ENCODE measurements at places on chromosomes 12 and 14.

DNA sequence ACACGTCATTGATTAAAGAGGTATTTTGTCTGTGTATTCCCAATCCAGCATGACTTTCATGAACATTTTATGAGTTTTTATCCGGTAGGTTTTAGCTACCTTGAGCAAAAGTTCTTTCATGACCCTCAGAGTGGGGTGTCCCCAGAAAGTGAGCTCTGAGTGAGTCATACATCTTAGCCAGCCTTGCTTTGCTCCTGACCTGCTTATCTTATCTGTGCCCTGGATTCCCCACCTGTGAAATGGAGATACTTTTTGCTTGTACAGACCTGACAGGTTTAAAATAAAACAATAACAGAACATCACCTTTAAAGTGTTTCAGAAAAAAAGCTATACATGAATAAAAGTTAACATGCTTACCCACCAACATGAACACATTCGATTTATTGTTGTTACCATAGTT, 202.8 kb upstream of the SOX5 start:
- no peak for DNase-seq

DNA sequence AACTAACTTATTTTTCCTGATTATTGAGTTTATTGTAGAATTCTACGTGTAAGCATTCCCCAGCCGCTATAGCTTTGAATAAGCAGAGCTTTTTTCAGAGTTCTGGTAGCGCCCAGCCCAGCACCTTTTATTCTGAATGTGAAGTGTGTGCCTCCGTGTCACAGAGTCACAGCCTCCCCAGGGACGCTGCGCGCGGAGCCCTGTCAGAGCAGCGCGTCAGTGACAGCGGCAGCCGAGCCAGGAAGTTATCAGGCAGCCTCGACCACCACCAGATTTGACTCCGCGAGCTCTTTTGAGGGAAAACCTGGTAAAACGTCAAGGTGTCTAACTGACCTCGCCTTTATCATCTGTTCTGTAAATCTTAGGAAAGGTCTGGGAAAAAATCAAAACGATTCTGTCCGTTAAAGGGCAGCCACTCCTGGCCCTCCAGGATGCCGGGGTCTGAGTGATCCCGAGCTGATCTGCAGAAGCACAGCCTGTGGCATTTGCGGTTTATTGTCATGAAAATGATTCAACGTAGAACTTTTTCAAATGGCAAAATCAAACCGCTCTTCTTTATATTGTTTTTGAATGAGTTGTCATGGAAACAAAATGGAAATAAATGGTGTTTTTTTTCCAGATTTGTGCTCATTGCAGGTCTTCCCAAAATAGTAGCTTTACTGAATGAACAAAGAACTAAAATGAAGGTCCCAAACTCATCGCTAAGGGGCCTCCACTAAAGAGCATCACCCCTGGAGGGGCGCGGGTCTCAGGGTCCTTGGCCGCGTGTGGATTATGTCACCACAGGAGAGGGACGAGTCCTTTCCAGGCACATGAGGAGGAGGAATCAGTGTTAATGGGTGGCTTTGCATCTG, 43.1 kb upstream of the MMP17 start:
- DNase-seq: no peak

DNA sequence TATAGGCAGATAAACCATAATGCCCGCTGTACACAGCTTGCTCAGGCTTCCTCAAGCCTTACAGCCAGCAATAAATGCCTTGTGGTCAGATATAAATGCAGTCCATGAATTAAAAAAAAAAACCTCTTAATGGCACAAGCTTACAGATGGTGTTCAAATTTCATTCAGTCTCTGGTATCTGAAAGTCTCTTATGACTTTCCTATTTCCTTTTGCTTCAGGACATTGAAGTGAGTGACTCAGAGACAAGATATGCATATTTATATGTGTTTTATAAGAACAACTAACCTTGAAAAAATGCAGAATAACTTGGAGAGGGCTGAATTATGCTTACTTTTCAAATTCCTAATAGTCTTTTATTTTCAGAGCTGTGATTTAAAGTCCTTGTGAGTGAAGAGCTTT, 426.9 kb upstream of the MIS18BP1 start:
- no peak for DNase-seq

GRCh38 chr12:125187148-125187745, 122.0 kb downstream of the AACS start:
- DNase-seq: peak; percentile 83

- no peak for DNase-seq
These were observed 172.0 kb downstream of the RERGL start for GRCh38 chr12:17918013-17918412.

DNA sequence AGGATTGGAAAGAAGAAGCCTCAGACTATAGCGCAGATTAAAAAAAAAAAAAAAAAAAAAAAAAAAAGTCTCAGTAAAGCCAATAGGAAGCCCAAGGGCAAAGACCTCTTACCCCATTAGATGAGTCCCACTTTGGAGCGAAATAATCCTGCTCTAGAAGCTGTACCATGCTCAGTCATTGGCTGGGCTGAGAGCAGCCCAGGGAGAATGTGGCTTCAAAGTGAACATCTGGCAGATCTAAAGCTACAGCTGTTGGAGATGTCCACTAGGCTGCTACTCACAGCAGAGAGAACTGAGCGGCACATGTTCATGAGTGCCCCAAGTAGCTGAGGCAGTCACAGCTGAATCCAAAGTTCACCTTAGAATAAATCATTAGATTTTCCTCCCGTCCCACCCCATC, 560.9 kb downstream of the MED13L start:
- no peak for DNase-seq

GRCh38 chr12:122513660-122514059, 12.9 kb upstream of the ZCCHC8 start:
- peak; percentile 45 for DNase-seq

GRCh38 chr14:52848626-52849025, 57.2 kb upstream of the GNPNAT1 start:
- no peak for DNase-seq

GRCh38 chr12:64522807-64523206, 70.9 kb downstream of the TBK1 start:
- no peak for DNase-seq

DNA sequence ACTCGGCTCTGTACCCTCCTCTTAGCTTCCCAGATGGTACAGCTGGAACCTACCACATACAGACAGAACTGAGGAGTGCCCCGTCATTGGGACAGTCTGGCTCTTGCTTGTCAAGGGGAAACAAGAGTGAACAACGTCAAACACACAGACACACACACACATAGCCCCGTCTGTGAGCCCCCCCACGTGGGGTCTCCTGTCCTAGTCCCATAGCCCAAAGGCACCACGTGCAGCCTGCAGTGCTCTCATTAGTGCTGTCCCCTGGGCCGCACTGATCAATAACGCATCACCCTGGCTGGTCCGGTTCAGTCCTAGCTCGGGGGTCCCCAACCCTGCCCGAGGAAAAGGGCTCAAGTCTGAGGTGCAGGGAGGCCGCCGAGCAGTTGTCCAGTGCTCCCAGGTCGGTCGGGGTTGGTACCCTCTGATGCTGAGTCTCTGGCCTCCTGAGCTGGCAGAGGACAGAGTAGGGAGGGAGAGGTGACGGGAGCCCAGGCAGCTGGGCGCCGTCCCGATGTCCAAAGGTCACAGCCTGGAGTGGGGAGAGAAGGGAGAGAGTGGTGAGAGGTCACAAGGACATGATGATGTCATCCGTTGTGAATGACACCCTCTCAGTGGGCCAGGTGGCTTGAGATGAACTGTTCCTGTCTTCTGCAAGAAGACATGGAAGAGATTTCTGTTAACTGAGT, 105.4 kb upstream of the NOS1 start:
- no peak for DNase-seq
